ENCODE measurements at places on chromosomes 11 and 22.

DNA sequence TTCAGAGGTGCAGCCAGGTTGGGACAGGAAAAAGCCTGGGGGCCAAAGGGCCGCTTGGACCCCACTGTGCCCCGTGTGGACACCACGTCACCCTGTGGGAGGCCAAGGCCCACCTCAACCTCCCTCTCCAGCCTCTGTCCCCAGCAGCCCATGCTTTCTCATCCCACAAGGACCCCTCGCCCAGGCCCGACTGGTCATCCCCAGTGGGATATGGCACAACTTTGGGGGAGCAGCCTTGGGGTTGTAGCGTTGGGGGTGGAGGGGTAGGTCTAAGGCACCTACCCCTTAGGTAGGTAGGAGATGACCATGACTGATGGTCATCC, 44.0 kb downstream of the IGF2 start:
- DNase-seq, result no peak

- no peak for DNase-seq
Measured at GRCh38 chr11:10441091-10441490, 14.0 kb upstream of the AMPD3 start.

DNA sequence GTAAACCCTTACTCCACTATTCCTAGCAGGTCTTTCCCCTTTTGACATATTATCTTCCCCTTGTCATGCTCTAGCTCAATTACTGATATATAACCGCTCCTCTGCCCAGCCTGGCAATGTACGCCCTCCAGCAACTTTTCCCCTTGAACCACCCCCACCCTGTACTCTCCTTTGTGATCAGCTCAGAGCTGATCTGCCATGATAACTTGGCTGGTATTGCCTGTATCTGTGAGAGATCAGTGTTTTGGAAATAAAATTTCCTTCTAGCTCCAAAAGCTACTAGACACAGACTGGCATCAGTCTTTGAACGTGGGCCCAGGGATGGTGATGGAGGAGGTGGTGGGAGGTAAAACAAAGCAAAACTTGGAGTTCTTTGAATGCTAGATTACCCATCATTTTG, 42.9 kb downstream of the DIXDC1 start:
- DNase-seq, result no peak

GRCh38 chr22:38177926-38178604, 3.6 kb downstream of the PLA2G6 start:
- no peak for DNase-seq

DNA sequence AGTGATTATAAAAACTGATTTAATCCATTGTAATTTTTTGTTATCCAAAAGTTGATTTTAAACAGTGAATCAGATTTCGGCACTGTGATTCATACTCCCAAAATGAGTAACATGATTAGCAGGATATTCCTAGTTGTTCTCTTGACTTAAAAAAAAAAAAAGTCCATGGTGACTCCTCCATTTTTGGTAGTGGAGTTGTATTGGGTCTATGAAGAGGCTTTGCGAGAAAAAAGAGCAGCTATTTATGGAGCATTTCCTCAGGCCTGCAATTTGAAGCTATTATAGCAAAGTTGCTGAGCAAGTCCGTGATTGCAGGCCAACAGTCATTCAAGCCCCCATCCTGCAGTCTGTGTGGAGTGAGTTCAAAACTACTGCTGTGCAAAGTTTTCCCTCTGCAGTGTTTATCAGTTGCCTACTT, 28.8 kb downstream of the YAP1 start:
- DNase-seq, result no peak
